ENCODE measurements at places on chromosomes 6 and 20.

DNA sequence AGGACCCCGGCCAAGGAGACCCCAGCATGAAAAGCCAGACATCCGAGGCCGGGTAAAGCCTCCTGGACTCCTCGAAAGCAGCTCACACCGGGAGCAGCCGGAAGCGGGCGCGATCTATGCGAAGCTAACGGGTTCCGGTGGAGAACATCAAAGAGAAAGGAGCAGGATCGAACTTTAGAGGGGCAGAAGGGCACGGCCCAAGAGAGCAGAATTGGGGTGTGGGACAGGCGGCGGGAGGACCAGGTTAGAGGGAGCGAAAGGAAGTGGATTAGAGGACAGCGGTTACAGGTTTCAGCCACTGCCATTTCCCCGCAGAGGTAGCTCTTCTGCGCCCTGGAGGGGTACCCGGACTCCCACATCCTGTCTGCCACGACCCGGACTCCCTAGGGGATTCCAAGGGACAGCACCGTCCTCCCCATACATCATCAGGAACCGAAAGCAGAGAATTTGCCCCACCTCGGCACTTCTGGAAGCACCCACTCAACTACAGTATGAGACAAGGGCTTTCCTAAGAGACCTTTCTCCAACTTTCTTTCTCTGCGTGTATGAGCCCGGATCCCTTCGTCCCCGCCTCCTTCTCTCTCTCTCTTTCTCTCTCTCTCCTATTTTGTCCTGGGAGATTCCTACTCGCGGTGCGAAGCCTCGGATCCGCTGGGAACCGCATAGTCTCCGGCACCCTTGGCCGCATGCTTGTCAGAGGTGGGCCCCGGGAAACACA lies 507 bp upstream of the VGLL2 start:
- ATAC-seq: no peak

DNA sequence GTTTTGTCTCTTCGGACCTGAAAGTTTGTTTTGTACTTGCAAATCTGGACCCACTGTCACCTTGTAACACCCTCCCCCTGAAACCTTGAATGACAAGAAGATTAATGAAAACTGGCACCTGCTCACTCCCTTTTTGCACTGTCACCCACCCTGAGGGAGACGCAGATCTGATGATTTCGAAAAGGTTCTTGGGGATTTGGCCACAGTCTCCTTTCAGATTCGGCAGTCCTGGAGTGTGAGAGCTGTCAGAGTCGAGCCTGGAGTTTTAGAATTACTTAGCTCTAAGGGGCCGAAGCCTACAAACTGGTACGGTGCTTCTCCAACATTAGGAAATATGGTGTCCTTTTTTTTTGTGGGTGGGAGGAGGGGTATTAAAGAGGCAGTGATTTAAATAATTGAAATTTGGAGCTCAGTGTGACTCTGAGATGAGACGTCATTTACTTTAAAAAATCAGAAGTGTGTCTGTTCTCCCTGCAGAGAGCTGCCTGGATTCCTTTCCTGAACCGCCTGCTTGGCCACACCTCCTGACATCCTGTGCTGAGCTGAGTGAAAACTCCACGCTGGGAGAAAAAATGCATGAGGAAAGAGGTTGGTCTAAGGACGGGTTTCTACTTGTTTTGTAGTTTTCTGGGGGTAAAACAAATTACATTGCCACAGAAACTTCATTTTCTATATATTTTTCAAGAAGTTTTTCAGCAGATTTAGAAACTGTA lies 447.0 kb upstream of the CDH4 start:
- no peak for ATAC-seq

- peak; percentile 81 for ATAC-seq
These were observed 218.2 kb downstream of the OR2B2 start for GRCh38 chr6:27693766-27694546.

DNA sequence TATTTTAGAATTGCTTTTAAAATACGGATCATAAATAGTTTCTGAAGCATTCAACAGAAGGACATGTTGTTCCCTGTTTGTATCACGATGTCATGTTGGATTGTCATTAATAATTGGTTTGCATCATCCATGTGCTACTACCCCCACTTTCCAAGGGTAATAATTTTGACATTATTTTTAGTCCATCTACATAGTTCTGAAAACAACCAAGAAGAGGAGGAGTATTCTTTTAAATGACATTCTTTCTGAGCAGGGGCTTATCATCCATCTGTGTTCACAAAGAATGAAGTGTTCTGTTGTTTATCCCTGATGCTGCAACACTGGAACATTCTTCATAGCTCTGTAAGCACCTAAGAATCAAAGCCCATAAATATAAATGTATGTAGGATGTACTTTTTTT lies 151.0 kb upstream of the CITED2 start:
- no peak for ATAC-seq

DNA sequence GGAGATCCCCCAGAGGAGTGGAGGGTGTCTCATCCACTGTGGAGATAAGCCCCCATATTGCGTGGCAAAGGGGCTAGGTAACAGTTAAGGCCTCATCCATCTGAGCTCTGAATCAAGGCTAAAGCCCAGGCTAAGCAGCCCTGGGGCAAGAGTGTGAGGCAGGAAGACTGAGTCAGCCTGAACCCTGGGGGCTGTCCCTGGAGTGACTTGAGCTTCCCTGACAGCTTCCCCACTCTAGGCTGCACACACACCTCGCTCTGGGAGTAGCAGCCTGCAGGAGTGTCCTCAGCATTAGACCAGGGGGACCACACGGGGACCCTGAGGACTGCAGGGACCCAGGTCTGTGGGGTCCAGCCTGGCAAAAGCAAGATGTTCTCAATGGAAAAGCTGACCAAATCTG lies 27.9 kb downstream of the UBD start:
- no peak for ATAC-seq

DNA sequence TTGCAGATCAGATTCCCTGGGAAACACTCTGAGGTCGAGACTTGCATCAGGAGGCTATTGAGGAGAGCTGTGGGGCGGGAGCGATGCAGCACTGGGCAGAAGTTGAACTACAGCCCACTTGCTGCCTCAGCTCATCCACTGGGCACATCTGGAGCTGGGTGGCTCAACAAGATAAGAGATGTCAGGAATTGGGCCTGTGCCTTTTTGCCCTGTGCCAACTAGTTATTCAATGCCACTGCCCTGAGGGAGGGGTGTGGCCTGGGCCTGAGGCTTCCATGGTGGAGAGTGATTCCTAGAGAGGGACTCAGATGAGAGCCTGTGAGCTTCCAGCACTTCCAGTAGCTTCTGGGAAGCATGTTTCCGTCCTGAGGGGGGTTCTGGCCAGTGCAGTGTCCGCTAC lies 32.7 kb downstream of the BRPF3 start:
- ATAC-seq: no peak

DNA sequence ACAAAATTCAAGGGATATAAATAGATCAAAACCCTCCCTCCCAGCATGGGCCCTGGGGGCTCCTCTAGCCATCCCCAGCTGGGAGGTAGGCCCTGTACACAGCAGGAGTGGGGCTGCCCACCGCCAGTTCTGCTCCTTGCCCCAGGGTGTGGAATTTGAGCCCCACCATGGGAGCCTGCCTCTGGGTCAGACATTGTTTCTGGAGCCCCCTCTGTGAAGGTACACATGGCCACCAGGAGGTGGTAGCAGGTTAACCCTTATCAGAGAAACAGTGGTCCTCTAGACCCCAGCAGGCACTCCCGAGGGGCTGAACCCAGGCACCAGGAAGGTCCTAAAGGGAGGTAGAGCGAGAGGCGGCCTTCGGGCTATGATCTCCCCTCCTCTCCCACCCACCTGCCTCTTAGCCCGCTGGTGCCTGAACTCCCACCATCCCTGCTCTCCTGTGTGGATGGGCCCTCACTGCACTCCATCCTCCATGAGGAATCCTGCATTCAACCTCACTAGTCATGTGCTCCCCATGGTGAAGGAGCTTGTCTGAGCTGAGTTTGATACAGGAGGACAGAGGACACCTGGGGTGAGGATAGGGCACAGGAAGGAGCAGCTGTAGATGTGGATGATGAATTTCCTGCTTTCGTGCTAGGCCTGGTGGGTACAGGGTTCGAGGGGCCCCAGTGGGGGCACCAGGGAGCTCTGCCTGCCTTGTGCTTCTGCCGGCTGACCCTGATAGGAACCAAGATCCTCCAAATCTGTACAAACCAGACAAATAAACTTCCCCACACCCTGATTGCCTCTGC lies 114.9 kb downstream of the GRM4 start:
- ATAC-seq: no peak

DNA sequence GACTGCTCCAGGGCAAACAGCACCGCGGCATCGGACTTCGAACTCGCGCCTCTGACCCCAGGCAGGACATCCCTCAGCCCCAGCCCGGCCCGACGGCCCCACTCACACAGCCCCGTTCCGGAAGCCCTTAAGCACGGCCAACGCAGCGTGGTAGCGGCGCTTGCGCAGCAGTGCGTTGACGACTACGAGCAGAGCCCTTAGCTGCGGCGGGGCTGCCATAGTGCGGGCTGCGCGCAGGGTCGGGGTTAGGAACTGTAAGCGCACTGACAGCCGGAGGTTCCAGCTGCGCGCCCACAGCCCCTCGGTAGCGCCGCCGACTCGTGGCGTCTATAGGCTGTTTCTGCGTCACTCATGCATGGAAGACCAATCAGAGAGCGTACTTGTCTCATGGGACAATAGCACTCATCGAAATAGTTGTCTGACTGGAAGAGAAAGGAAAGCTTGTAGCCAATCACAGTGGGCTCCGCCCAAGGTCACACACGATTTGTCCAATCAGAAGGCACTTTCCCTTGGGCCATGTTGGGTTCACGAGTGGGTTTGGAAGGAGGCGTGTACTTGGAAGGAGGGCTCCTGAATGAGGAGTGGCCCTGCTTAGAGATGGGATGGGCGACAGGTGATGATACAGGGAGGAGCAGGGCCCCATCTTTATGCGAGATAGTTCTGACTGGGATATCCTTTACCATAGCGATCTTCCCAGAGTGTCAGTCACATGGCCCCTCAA lies at the start of gene PXMP4:
PXMP4 (minus strand) TSS at position 322 of the 721 bp plus-strand sequence; CDS start at position 219, 103 bp downstream.
- ATAC-seq: peak; percentile 97

DNA sequence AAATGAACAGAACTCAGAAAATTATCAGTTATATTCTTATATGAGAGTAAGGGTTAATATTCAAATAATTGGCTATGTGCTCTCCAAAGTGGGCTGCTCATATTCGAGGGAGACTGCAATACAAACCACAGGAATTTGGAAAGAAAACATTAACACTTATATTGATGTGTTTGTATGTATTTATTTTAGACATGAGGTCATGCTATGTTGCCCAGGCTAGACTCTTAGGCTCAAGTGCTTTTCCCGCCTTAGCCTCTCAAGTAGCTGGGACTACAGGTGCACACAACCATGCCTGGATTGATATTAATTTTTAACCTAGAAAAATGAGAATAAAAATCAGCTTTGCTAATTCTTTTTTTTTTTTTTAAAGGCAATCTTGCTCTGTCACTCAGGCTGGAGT lies 35.0 kb downstream of the BTBD9 start:
- no peak for ATAC-seq

GRCh38 chr20:45029884-45030283 lies 63.6 kb downstream of the STK4 start:
- ATAC-seq: no peak

- ATAC-seq: peak; percentile 45
These were observed at the start of gene SLC17A9 for GRCh38 chr20:62952373-62952967. TSS of gene SLC17A9 (plus strand) at chr20:62952709. CDS start at chr20:62952831, 122 bp downstream.

- ATAC-seq: no peak
These were observed 887 bp upstream of the NSFL1C start for GRCh38 chr20:1467355-1468116.

GRCh38 chr6:95244751-95245150 lies 332.6 kb upstream of the MANEA start:
- no peak for ATAC-seq

- no peak for ATAC-seq
These were observed 731.3 kb upstream of the NRSN1 start for GRCh38 chr6:23394681-23395080.

- ATAC-seq: no peak
These were observed 733.3 kb downstream of the HACE1 start for GRCh38 chr6:104126315-104127005.

GRCh38 chr20:48047447-48047846 lies 262.2 kb upstream of the SULF2 start:
- no peak for ATAC-seq

- ATAC-seq: no peak
These were observed 338.1 kb downstream of the PLCB1 start for GRCh38 chr20:8470156-8470555.

DNA sequence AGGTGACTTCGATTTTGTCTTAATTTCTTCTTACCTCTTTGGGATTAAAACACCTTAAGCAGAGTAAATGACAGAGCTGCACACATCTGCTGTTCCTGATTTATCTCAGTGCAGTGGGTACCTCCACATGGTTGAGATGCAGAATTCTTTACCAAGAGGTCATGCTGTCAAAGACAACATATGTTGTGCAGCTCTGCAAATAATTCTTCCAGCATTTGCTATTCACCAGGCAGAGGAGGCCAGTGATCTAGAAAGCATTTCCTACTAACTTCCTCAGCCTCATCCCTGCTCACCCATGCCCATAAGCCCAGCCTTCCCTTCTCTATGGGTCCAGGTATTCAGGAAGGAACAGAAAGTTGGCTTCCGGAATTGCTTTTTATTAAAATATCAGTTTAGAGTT lies 109.3 kb downstream of the THBS2 start:
- ATAC-seq: no peak

GRCh38 chr20:21564127-21564773 lies 50.4 kb upstream of the NKX2-2 start:
- ATAC-seq: no peak

DNA sequence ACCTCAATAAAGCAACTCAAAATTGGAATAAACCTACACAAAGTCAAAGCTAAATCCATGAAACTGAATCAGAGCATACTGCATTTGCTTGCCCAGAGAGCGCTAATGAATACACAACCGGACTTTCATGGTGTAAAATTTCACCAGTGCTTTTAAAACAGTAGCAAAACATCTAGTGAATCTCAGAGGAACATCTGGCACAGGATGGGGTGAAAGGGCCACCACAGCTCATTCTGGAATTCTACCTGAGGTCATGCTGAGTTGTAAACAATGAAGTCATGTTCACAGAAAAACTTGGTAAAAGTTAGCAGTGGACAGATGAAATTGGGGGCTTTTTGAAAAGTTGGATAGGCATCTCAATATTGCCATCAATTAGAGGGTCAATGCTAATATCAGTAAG lies 125.6 kb upstream of the STXBP5 start:
- ATAC-seq: no peak

- no peak for ATAC-seq
These were observed 46.1 kb upstream of the ZNF831 start for GRCh38 chr20:59117526-59117925.

Data from esophagus mucosa (tissue), 1 donor.